ENCODE measurements at places on chromosomes 7 and 10.

DNA sequence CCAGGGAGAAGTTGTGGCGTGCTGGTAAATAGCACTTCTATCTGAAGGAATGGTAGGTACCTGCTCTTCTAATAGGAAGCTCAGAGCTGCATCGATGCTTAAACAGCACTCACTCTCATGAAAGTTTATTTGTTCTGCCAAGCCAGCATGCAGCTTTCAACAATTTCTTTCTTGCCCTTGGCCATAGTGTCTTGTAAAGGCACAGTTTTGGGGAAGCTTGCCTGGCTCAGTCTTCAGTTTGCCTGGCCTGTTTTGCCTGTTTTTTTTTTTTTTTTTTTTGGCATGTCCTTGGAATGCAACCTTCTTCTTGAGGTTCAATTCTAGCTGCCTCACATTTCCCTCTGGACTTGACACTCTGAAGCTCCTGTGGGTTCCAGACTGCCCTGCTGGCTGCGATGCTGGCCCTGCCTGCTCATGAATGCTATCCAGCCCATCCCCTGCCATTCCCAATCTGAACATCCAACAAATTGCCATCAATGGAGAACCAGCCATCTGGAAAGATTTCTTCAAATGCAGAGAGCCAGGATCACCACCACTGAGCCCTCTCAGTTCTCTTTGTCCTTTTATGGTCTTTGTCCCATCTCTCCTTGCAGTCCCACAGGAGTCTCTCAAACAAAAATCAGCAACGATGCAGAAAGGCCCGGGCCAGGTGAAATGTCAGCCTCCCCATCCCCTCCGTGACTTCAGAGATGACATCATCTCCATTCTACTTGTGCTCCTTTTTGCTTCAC, 133.9 kb downstream of the ANLN start:
- DNase-seq = no peak

- no peak for DNase-seq
These were observed 212.5 kb downstream of the GLI3 start for GRCh38 chr7:42024537-42024936.

DNA sequence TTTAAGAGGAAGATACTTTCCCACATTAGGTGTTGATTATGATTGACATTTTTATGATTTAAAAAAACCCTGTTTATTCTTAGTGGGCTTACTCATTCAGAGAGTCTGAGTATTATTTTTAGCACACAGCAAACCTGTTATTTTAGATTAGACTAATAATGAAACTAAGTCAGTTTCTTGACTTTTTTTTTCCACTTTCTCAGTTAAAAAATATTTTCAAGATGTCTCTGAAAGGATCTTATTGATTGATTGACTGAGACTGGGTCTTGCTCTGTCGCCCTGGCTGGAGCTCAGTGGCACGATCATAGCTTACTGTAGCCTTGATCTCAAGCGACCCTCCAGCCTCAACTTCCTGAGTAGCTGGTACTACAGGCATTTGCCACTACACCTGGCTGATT, 20.4 kb upstream of the INPP5F start:
- DNase-seq = no peak

DNA sequence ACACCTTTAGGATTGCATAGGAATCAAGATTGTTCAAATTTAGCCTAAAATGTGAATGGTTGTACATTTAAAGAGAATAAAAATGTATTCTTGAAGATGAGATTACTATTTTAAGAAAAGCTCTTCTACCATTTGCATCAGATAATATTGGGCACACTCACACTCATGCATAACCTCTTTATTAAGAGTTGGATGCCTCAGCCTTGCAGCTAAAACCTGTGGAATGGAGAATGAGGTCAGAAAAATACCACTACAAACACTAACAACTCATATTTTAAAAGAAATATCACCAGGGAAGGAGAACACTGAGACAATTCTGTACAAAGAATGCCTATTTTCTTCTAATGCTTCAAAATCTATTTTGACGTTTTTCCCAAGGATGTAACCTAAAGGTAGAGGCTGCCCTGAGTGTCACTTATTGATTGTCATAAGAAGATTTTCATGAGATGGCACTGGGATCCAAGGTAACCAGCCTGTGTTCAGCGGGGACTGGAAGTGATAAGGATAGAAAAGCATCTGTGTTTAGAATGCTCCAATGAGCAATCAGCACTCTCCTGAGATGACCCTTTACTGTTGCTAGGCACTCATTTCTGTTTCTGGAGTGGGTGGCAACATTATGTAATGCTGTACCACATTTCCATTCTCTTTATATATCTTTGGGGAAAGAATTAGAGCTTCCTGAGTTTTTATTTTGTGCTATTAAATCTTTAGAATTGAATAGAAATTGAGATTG, 26.6 kb downstream of the REEP3 start:
- DNase-seq = no peak

DNA sequence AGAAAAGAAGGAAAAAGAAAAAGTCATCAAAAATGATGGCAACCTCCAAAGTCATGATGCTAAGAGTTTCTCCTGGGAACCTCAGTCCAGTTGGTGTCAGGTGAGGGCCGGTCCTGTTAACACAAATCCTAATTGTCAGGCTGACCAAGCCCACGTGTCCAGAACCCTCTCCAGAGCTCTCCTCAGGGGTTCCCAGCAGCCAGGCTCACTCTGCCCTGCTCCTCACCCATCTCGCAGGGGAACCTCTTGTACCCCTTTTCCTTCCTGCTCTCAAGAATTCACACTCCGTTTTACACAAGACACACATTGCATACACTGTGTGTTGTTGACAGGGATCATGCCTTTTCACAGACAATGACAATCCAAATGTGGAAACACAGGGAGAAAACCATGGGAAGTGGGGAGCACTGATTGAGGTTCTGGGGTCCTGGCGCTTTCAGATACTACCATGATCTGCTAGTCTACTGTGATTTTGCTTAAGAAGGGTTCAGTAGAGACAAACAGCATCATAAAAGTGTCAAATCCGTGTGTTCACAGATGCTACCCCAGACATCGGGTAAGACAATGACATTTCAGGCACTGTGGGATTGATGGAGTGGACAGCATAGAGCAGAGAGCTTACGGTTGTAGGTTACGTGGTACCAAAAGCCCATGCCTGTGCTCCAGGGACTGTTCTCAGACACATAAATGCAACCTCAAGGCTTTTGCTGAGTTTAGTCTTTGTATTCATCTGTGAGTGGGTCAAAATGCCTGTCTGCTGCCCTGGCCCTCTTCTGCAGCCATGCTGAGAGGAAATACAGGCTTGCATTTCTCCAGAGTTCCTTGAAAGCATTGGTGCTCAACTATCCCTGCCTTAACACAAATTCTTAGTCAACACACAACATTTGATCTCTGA, 16.0 kb downstream of the IL2RA start:
- no peak for DNase-seq

GRCh38 chr7:51027106-51027934, 244.6 kb upstream of the GRB10 start:
- DNase-seq = no peak

DNA sequence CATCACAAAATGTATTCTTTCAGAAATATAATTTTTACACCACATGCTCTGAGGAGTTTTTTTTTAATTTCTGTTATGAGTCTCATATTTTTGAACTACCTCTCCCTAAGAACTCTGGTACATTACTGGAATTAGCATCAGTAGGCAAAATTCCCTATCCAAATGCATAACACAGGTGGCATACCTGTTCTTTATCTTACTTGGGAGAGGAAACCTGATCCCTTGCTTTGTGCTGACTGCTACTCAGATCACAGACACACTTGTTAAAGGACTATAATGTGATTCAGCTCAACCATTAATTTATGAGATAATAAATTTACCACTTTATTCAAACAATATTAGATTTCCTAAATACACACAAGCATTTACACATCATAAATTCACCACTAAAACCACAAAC, 617.2 kb downstream of the GRM8 start:
- no peak for DNase-seq

- peak; percentile 54 for DNase-seq
These were observed 231.3 kb upstream of the NPY start for GRCh38 chr7:24052572-24053260.

DNA sequence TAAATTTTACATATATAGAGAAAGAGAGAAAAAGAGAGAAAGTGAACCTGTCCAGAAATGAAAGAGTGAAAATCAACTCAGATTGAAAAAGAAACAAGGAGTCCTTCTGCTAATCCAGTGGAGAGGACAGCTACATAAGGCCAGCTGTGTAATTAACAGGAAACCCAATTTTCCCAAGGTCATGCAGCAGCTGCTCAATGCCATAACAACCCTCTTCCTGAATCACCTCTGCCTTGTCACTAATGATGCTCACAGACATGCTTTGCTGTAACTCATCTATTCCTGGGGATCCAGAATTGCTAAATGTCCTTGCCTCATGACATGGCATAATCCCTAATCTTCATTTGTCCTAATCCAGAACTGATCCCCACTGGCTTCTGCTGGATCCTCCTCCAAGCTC, 288.6 kb downstream of the NEBL start:
- DNase-seq = no peak

DNA sequence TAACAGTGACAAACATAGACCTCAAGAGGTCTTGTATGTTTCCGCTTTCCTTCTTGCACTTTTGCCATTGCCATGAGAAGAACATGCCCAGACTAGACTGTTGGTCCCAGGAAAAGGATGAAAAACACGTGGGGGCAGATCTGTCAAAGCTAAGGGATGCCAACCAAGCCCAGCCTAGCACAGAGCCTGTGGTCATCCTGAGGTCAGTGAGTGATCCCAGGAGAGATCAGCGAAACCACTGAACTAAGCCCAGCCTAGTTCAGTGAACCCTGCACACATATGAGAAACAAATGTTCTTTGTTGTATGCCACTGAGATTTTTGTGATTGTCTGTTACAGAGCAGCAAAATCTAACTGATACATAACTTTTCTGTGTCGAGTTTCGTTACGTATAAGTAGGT, 718.8 kb downstream of the MAGI2 start:
- no peak for DNase-seq

DNA sequence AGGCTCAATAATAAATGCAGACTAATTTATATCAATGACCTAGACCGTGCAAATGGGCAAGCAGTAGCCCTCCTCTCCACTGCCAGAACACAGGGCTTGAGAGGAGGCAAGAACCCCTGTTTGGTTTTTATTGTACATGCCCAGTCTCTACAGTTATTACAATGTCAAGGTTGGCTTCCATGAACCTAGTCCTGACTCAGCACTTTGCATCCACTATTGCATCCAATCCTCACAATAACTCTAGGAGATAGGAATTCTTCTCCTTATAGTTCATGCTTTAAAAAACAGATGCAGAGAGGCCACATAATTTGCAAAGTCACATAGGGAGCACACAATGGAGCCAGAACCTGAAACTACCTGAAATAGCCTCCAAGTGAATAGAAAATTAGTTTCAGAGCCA, 7.0 kb upstream of the COL13A1 start:
- DNase-seq = no peak

- DNase-seq = no peak
These were observed 92.4 kb downstream of the SEMA3A start for GRCh38 chr7:84102213-84102612.

DNA sequence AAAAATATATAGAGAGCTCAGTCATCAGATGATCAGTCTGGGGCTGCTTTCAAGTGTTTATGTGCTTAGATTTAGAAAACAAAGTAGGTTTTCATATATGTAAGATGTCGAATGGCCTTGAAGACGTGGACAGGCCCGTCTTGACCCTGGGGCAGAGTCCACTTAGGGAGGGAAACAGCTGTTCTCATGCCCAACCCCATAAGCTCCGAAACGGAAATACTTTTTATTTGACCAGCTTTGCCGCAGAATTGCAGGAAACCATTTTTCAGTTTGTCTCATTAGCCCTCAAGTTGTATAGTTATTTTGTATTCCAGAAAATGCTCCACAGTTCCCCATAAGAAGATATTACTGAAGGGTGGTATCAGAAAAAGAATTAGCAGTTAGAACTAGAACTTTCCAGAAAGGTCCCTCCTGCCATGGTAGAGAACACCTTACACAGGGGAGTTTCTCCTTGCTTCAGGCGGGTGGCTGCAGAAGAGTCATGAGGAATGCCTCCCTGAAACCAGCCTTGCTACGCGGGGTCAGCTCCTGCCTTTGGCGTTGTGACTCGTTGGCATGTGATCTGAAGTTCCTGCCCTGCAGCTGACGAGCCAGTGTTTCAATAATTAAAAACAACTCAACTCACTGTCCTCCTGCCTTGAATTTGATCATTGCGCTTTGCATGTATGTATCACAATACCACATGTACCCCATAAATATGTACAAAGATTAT, 192.7 kb downstream of the CELF2 start:
- no peak for DNase-seq

GRCh38 chr7:104927055-104927454, 87.0 kb upstream of the KMT2E start:
- no peak for DNase-seq

GRCh38 chr10:9230625-9231024, 1176.1 kb downstream of the GATA3 start:
- DNase-seq = no peak

GRCh38 chr7:74033372-74034311, 5.7 kb downstream of the ELN start:
- no peak for DNase-seq

DNA sequence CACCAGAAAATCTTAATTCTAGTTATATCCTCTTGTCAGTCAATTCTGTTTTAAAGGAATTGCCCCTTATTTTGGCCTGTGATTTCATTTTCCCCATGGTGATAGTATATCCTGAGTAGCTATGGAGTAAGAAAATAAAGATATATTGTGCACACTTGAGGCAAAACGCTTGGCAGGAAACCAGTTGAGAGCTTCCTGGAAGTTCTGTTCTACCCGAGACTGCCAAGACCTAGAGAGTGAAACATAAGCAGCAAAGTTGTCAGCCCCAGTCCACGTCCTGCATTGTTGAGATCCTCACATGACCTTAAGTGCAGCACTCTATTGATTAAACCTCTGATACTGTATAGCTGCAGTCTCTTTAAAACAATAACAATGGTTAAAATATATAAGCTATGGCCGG, 235.2 kb downstream of the CDC14C start:
- no peak for DNase-seq

GRCh38 chr10:34908481-34908880, 93.4 kb upstream of the PARD3 start:
- peak; percentile 59 for DNase-seq

GRCh38 chr7:66409493-66409892, 204.4 kb downstream of the TPST1 start:
- no peak for DNase-seq

- DNase-seq = no peak
These were observed 2.6 kb downstream of the PSMG3 start for GRCh38 chr7:1567049-1567771.

DNA sequence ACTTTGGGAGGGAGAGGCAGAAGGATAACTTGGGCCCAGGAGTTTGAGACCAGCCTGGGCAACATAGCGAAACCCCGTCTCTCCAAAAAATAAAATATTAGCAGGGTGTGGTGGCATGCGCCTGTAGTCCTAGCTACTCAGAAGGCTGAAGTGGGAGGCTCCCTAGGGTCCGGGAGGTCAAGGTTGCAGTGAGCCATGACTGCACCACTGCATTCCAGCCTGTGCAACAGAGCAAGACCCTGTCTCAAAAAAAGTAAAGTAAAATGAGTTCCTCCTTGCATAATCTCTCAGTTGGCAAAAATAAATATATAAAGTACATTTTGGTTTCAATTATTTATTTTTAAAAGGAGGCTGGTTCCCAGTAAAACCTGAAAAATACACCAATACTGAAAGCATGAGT, 11.8 kb downstream of the NANOS1 start:
- DNase-seq = no peak

Data from HTR-8/SVneo (cell line).